ENCODE measurements at places on chromosomes 11 and 22. TPM values are rescaled to one million over a fixed set of nuclear protein-coding genes. Genes with fewer than 3 reads are reported as not detected.

DNA sequence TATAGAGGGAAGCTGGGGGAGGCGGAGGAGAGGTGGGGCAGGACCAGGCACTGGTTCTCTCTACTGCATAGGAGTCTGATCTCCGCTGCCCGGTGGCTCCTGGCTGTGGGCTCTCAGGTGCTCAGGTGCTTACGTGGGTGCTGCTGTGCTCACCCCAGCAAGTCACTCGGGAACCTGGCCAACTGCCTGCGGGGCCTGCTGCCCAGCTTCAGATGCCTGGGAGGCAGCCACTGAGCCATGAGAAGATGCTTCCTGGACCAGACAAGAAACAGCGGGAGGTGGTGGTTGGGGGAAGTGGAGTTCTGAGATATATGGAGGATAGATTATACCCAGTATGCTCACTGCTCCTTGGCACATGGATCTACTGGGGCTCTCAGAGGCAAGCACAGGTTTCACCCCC is 1303.4 kb downstream of the TBC1D22A start:
- no peaks in the 10 kb centered on the region for H3K36me3 ChIP-seq
- H3K4me1 ChIP-seq = no peaks in the 10 kb centered on the region
- DNase-seq = no peak
- no peak overlapping the region for H3K27ac ChIP-seq

DNA sequence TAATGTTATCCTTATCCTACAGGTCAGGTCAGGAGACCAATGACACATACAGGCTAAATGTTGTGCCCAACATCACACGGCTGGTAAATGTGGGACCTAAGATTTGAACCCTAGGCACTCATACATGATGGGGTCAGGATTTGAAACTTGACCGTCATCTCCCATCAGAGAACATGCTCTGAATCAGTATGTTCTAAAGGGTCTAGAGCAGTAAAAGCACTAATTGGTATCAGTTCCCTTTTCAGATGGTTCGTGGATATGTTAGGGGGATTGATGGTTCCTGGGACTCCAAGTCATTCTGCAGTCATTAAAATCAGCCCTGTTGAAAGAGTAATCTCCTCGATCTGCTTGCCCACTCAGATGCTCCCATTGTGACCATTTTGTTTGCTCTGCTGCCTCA is 65.5 kb downstream of the BMAL1 start:
- H3K4me1 ChIP-seq = peaks cover 51% of the 10 kb centered on the region
- H3K4me3 ChIP-seq = no peak overlapping the region
- H3K36me3 ChIP-seq = peaks cover 13% of the 10 kb centered on the region
- no peaks in the 10 kb centered on the region for H3K27me3 ChIP-seq
- no peak for DNase-seq

DNA sequence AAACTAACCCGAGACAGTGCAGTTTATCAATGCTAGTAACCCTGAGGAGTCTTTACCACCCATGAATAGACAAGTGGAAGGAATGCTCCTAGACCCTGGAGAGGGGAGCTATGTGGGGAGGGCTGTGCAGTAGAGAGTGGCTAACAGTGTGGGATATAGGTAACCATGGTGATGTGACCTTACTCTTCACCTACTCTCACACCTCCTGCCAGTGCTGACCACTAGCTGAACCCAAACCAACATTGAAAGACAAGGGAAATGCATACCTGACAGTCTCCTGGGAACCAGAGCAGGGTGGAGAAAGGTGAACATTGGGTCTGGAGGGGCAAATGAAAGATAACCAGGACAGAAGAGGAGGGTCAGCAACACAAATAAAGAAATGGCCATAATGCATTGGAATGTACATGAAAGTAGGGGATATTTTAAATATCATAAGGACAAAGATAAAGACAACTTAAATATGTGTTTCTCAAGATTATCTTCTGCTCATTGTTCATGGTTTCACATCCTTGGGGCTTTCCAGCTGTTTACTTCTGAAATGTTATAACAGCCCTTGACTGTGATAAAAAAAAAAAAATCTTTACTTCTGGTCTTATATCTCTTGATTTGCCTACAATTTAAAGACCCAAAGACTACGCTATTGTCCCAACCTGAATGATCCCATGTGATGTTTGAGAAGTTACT is 983.3 kb upstream of the TENM4 start:
- H3K36me3 ChIP-seq = no peaks in the 10 kb centered on the region
- no peak overlapping the region for H3K4me3 ChIP-seq
- DNase-seq = no peak
- no peaks in the 10 kb centered on the region for H3K4me1 ChIP-seq
- no peak overlapping the region for H3K27ac ChIP-seq
- H3K27me3 ChIP-seq = no peaks in the 10 kb centered on the region

The ARHGEF17 gene
- total RNA-seq = not detected

- H3K27ac ChIP-seq = no peak overlapping the region
- peaks cover 16% of the 10 kb centered on the region for H3K27me3 ChIP-seq
- H3K4me3 ChIP-seq = no peak overlapping the region
- DNase-seq = no peak
- H3K36me3 ChIP-seq = no peaks in the 10 kb centered on the region
These were observed 14.6 kb upstream of the CELSR1 start for GRCh38 chr22:46551996-46552395.

GRCh38 chr11:62601122-62601371 is 618 bp downstream of the MTA2 start:
- no peaks in the 10 kb centered on the region for H3K27me3 ChIP-seq
- H3K4me1 ChIP-seq = peaks cover 55% of the 10 kb centered on the region
- H3K27ac ChIP-seq = peak overlapping the region; percentile 94
- no peak for DNase-seq

DNA sequence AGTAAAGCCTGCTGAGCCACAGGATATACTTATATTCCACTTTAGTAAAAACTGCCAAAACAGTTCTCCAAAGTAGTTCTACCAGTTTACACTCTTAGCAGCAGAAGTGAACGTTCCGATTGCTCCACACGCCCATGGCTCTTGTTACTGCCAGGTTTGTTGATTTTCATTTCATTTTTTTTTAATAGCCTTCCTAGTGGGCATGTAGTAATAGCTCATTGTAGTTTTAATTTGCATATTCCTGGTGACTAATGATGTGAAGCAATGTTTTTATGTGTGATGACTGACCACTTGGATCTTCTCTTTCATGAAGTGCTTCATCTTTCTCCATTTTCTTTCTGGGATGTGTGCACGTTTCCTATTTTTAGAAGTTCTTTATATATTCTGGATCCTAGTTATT is 4.8 kb upstream of the C11orf97 start:
- H3K27me3 ChIP-seq = peaks cover 22% of the 10 kb centered on the region
- peaks cover 10% of the 10 kb centered on the region for H3K4me1 ChIP-seq
- no peak overlapping the region for H3K27ac ChIP-seq
- no peak overlapping the region for H3K4me3 ChIP-seq

The SEZ6L gene
- total RNA-seq = not detected

DNA sequence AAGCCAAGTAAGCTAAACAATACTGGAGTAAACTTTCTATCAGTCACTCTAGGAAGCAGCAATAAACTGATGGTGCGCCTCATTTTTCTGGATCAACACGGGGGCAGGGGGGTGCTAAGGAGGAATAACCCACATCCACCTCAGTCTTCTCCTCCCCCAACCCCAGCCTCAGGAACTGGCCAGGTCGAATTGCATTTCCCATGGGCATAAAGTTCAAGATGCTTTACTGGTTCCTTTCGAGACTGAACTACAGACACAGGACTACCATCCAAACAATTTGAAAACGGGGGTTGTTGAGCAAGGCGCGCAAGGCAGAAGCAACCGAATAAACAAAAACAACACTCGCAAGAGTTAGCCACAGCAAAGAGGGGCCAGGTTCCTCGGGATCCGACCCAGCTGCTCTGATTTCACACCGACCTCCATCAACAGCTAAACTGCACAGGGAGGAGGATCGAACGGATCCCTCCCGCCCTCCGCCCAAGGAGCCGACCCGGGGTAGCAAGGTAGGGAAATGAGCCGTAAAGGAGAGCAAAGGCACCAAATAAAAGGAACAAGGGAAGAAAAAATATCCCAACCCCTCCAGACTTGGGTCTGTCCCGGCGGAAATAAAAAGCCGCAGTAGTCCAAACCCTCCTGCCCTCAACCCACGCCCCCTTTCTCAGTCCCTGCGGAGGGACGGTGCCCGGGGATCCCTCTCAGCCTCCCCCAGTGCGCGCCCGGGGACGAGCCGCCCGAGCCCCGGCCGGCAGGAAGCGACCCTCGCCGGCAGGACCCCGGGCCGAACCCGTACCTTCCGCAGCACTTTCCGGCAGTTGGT is 801 bp downstream of the SESN3 start:
- peak; percentile 52 for DNase-seq
- peaks cover 16% of the 10 kb centered on the region for H3K27me3 ChIP-seq
- H3K4me1 ChIP-seq = peaks cover 27% of the 10 kb centered on the region

The KRTAP5-9 gene
- total RNA-seq = not detected

DNA sequence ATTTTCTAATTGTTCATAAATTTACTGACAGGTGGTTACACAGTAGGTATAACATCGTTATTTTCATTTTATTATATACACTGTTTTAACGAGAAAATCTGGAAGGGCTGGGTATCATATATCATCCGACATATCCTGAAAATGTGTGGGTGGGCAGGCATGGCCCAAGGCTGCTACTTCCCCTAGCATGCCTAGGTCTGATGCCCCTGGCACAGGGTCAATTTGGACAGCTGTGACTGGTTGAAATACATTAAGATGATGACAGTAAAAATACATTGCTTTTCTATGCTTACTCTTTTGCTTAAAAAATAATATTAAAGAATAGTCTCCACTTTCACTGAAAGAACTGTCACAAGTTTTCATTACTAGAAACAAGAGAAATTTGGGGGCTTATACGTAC is 908.8 kb downstream of the OPCML start:
- H3K36me3 ChIP-seq = no peaks in the 10 kb centered on the region
- DNase-seq = no peak
- no peak overlapping the region for H3K27ac ChIP-seq
- no peaks in the 10 kb centered on the region for H3K27me3 ChIP-seq
- no peak overlapping the region for H3K4me3 ChIP-seq

The PHLDA2 gene
- 3.6 TPM for total RNA-seq

- H3K4me3 ChIP-seq = no peak overlapping the region
- no peaks in the 10 kb centered on the region for H3K36me3 ChIP-seq
- no peaks in the 10 kb centered on the region for H3K27me3 ChIP-seq
- DNase-seq = no peak
- H3K4me1 ChIP-seq = no peaks in the 10 kb centered on the region
These were observed 816.4 kb upstream of the ANO3 start for GRCh38 chr11:25515576-25515975.

The FAM227A gene
- 0.12 TPM for total RNA-seq

- DNase-seq = no peak
- H3K27me3 ChIP-seq = no peaks in the 10 kb centered on the region
- no peak overlapping the region for H3K27ac ChIP-seq
These were observed 663.2 kb downstream of the CNTN5 start for GRCh38 chr11:99683933-99684332.

GRCh38 chr22:24836282-24836681 is 30.3 kb downstream of the SGSM1 start:
- no peak for DNase-seq
- no peak overlapping the region for H3K27ac ChIP-seq
- H3K4me3 ChIP-seq = no peak overlapping the region
- H3K4me1 ChIP-seq = no peaks in the 10 kb centered on the region
- H3K36me3 ChIP-seq = no peaks in the 10 kb centered on the region
- peaks cover 13% of the 10 kb centered on the region for H3K27me3 ChIP-seq

DNA sequence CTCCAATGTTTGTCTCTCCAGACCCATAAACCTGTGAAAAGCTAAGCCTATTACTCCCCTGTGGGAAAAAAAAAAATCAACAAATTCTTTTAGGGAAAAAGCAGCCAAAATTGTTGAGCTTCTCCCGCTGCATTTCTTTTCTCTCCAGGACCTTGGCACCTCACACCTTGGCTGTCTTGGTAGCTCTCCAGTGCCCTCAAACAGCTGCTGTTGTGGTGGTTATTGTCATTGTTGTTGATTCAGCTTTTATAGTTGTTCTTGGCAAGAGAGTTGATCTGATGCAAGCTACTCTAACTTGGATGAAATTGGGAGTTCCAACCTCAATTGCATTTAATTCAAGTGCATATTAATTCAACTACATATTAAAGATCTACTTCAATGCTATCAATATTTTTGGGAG is 516.9 kb upstream of the LARGE1 start:
- no peaks in the 10 kb centered on the region for H3K27me3 ChIP-seq
- no peak overlapping the region for H3K27ac ChIP-seq
- no peak for DNase-seq
- no peaks in the 10 kb centered on the region for H3K4me1 ChIP-seq

- no peaks in the 10 kb centered on the region for H3K36me3 ChIP-seq
- no peaks in the 10 kb centered on the region for H3K4me1 ChIP-seq
- H3K4me3 ChIP-seq = no peak overlapping the region
- no peak for DNase-seq
- no peak overlapping the region for H3K27ac ChIP-seq
These were observed 675.3 kb downstream of the BRD1 start for GRCh38 chr22:49152127-49152938.

DNA sequence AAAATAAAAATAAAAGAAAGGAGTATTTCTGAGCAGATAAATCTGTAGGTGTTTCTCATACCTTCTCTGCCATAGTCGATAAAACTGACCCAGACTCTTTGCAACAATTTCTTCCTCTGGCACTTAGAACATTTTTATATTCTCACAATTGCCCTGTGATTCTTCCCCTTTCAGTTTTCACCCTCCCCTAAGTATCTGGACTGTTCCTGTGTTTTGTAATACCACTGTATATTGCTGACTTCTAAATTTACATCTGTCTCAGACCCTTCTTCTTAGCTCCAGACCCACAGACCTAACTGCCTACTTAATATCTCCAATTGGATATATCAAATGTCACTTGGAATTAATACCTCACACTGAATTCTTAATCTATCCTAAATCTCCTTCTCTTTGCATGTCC is 133.4 kb upstream of the DDI1 start:
- H3K27me3 ChIP-seq = no peaks in the 10 kb centered on the region
- no peak overlapping the region for H3K27ac ChIP-seq
- H3K36me3 ChIP-seq = no peaks in the 10 kb centered on the region

The CD3D gene
- 526 TPM for total RNA-seq

DNA sequence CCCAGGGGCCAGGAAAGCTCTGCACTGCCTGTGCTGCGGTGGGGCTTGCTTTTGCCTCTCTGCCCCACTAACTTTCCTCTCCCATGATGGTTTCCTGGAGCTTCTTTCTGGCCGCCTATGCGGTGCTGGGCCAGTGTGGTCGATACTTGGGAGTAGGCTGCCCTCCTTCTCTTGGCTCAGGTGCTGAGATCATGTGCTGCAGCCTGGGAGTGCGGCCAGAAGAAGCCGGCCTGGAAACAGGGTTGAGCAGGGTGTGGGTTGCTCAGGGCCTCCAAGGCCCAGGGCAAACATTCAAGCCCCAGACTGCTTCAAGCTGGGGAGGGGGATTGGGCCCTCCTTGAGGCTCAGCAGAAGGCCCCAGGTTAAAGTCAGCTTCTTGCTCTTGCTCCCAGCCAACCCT is 125.0 kb downstream of the NTM start:
- H3K27me3 ChIP-seq = no peaks in the 10 kb centered on the region
- no peak overlapping the region for H3K4me3 ChIP-seq

DNA sequence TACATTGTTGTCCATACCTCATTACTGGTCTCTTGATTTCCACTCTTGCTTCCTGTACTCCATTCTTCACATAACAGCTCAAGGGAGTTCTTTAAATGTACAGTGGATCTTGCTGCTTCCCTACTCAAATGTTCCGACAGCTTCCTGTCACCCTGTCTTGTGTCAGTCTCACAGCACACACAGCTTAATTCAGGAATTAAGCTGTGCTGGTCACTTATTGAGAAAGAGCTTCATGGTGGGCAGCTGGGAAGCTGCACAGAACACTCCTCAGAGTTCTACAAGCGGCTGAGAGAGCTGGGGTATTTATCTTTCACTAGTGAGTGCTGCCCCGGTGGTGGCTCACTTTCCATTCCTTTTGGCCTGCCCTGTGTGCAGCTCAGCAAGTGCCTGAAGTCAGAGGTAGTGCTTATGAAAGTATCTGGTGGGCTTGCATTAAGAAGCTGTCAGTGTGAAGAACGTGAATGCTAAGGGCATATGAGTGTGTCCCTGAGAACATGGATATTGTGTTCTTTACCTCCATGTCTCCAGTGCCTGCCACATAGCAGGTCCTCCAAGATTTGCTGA is 48.7 kb downstream of the KCNQ1OT1 start:
- peaks cover 3% of the 10 kb centered on the region for H3K27me3 ChIP-seq
- H3K4me1 ChIP-seq = no peaks in the 10 kb centered on the region
- H3K4me3 ChIP-seq = no peak overlapping the region

Measured in activated CD8-positive, alpha-beta memory T cell treated with anti-CD3 and anti-CD28 coated beads, Interleukin-2, amount 10 ng/mL, durations not matched to agents 7 days and 5 days (primary cell).